ENCODE measurements at places on chromosomes 5 and 9. TPM values are rescaled to one million over a fixed set of nuclear protein-coding genes. Genes with fewer than 3 reads are reported as not detected.

DNA sequence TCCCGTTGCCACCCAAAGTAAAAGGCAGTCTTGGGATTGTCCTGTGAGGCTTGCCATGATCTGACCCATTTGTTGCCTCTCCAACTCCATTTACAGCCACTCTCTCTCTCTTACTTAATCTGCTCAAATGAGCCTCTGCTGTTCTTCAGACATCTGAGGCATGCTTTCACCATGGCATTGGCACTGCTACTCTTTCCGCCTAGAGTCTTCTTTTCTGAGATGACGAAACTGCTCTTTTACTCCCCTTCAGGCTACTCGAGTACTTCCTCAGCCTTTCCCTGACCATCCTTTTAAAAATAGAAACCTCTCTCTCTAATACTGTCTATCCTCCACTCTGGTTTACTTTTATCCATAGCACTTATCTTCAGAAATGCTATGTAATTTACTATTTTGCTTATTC is 9.0 kb downstream of the FOCAD start:
- H3K4me1 ChIP-seq: peaks cover 9% of the 10 kb centered on the region
- H3K27me3 ChIP-seq: no peaks in the 10 kb centered on the region
- H3K36me3 ChIP-seq: no peaks in the 10 kb centered on the region
- no peak overlapping the region for H3K27ac ChIP-seq
- no peak overlapping the region for H3K4me3 ChIP-seq

- no peaks in the 10 kb centered on the region for H3K36me3 ChIP-seq
- no peaks in the 10 kb centered on the region for H3K4me1 ChIP-seq
- no peak overlapping the region for H3K27ac ChIP-seq
- H3K4me3 ChIP-seq: no peak overlapping the region
- DNase-seq: no peak
Measured at GRCh38 chr5:23084815-23085214, 231.7 kb upstream of the CDH12 start.

Gene KCNV2
- total RNA-seq: not detected

DNA sequence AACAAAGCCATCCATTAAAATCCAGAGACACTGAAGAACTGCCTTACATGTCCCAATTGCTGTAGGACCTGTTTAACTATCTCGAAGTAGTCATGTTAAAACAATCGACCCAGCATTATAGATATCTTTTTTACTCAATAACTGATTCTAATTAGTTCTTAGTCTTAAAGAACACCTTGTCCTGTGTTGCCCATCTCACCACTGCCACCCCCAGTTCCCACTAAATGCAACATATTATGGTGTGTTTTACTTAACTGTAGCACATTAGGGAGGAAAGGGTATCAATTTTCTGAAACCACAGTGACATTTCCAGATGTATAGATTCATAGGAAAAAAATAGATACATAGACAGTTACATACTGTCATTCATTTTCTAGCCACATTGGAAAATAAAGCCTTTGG is 221.2 kb downstream of the MEF2C start:
- H3K27ac ChIP-seq: no peak overlapping the region
- peaks cover 4% of the 10 kb centered on the region for H3K36me3 ChIP-seq
- no peak overlapping the region for H3K4me3 ChIP-seq
- peaks cover 9% of the 10 kb centered on the region for H3K4me1 ChIP-seq

GRCh38 chr5:172436879-172437369 is 17.4 kb downstream of the SH3PXD2B start:
- DNase-seq: no peak
- peaks cover 17% of the 10 kb centered on the region for H3K4me1 ChIP-seq
- peak overlapping the region; percentile 81 for H3K27ac ChIP-seq
- no peaks in the 10 kb centered on the region for H3K27me3 ChIP-seq
- H3K36me3 ChIP-seq: peaks cover 8% of the 10 kb centered on the region

GRCh38 chr9:110599468-110599867 is 19.9 kb upstream of the SVEP1 start:
- H3K4me1 ChIP-seq: peaks cover 2% of the 10 kb centered on the region
- H3K27ac ChIP-seq: no peak overlapping the region
- no peak for DNase-seq
- no peaks in the 10 kb centered on the region for H3K27me3 ChIP-seq
- no peak overlapping the region for H3K4me3 ChIP-seq
- H3K36me3 ChIP-seq: peaks cover 2% of the 10 kb centered on the region

DNA sequence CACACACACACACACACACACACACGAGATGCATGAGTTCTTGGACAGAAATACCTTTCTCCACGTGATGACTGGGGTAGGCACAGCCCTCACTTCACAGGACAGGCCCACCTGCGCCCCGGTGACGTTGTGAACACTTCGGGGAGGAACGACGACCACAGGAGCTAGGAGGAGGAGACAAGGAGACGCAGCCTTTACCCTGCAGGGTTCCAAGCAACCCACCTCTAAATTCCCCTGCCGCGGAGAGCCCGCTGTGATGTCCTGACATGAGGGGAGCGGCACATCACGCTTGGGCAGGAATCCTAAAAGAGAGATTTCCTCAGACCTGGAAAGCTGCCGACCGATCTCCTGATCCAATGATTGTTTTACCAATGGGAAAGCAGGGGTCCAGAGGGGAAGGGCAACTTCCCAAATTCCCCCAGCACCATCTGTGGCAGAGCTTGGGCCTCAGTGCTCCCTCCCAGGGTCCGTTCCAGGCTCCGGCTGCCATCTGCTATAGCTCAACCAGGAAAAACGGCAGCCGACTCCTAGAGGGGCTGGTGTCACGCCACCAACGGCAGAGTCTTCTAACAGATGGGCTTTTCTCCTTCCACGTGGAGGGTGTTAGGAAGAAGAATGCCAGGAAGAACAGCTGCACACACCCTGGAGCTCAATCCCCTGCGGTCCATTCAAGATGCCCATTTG is 10.1 kb downstream of the IGFBPL1 start:
- no peak overlapping the region for H3K4me3 ChIP-seq
- H3K36me3 ChIP-seq: no peaks in the 10 kb centered on the region
- no peaks in the 10 kb centered on the region for H3K4me1 ChIP-seq
- no peak overlapping the region for H3K27ac ChIP-seq
- peak; percentile 56 for DNase-seq
- H3K27me3 ChIP-seq: no peaks in the 10 kb centered on the region

GRCh38 chr9:127961613-127962155 is 19.1 kb downstream of the EEIG1 start:
- no peak overlapping the region for H3K4me3 ChIP-seq
- peak overlapping the region; percentile 80 for H3K27ac ChIP-seq
- H3K36me3 ChIP-seq: no peaks in the 10 kb centered on the region
- DNase-seq: no peak
- H3K4me1 ChIP-seq: peaks cover 74% of the 10 kb centered on the region

Gene ADRA1B
- 1.1 TPM for total RNA-seq

DNA sequence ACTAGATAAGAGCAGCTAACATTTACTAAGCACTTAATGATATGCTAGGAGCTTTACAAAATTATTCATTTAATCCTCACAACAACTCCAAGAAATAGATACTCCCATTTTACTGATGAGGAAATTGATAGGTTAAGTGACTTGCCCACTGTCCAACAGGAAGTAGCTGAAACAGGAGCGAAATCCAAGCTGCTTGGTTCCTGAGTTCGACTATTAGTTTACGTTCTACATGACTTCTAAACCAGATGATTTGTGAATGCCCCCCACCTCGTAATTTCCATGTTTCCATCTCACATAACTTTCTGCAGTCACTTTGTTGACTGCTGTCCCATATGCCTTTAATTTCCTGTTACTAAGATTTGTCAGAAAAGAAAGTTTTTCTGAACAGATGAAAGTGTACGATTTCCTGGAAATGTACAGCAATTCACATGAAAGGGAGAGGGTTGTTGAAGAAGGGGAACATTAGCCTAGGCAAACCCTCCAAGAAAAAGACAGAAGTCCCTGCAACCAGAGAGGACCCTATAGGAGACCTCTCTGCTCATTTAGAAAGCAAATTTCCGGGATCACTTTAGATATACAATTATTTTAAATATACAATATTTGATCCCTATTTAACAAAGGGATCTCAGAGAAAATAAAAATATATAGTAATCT is 279.1 kb upstream of the EFNA5 start:
- no peaks in the 10 kb centered on the region for H3K4me1 ChIP-seq
- H3K27ac ChIP-seq: no peak overlapping the region
- no peaks in the 10 kb centered on the region for H3K36me3 ChIP-seq
- H3K4me3 ChIP-seq: no peak overlapping the region
- DNase-seq: no peak
- H3K27me3 ChIP-seq: no peaks in the 10 kb centered on the region

DNA sequence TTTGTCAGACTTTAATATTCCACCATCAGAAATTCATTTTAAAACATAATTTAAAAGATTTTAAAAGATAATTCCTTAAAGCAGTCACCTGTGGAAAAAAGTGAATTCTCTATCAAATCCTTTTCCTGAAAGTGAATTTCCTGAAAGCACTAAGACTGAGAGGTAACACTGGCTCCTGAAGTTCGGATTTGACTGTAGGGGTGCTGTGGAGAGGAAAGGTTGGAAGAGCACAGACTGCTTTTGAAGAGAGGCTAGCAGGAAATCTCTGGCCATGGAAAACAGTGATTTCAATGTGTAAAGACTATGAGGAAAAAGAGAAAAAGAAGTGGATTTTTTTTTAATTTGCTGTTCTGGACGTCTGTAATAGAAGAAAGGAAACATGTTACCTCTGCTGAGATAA is 35.7 kb upstream of the TMEM161B start:
- no peak overlapping the region for H3K27ac ChIP-seq
- no peaks in the 10 kb centered on the region for H3K27me3 ChIP-seq
- H3K36me3 ChIP-seq: peaks cover 11% of the 10 kb centered on the region
- no peak for DNase-seq
- no peak overlapping the region for H3K4me3 ChIP-seq
- no peaks in the 10 kb centered on the region for H3K4me1 ChIP-seq

GRCh38 chr9:90309809-90310520 is 332.7 kb downstream of the DIRAS2 start:
- no peak overlapping the region for H3K4me3 ChIP-seq
- no peak for DNase-seq
- no peaks in the 10 kb centered on the region for H3K27me3 ChIP-seq

- no peak overlapping the region for H3K4me3 ChIP-seq
- H3K36me3 ChIP-seq: no peaks in the 10 kb centered on the region
- H3K27me3 ChIP-seq: no peaks in the 10 kb centered on the region
- no peak overlapping the region for H3K27ac ChIP-seq
Measured at GRCh38 chr5:93236807-93237421, 344.1 kb downstream of the NR2F1-AS1 start.

Gene SQSTM1
- total RNA-seq: 219 TPM

GRCh38 chr9:34370970-34371880 is 5.5 kb downstream of the MYORG start:
- no peaks in the 10 kb centered on the region for H3K27me3 ChIP-seq
- peaks cover 14% of the 10 kb centered on the region for H3K36me3 ChIP-seq
- DNase-seq: no peak
- no peak overlapping the region for H3K4me3 ChIP-seq

- H3K27me3 ChIP-seq: no peaks in the 10 kb centered on the region
- no peak overlapping the region for H3K4me3 ChIP-seq
Measured at GRCh38 chr9:14107495-14107894, 206.4 kb downstream of the NFIB start.

Gene TMEM215
- total RNA-seq: not detected

Gene APC
- total RNA-seq: 46.8 TPM

GRCh38 chr5:123155446-123155960 is 66.5 kb downstream of the PRDM6 start:
- H3K27me3 ChIP-seq: no peaks in the 10 kb centered on the region
- no peak for DNase-seq

DNA sequence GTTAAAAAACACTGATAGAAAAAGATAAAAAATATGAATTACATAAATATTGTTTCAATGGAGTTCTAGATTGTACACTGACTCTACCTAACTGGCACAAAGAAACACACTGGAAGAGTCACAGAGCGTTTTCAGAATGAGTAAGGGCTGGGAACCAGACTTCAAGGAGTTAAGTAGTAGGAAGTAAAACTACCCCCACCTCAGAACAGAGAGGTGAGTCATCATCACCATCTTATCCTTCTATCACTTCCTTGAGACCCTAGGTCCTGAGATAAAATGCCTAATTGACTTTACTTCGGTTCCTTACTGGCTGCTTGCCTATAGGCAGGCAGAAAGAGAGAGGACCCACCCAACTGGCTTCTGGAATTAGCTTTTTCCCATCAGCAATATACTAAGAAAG is 79.7 kb downstream of the ELAVL2 start:
- no peak overlapping the region for H3K4me3 ChIP-seq
- H3K27ac ChIP-seq: no peak overlapping the region
- DNase-seq: no peak
- H3K36me3 ChIP-seq: no peaks in the 10 kb centered on the region
- H3K27me3 ChIP-seq: peaks cover 1% of the 10 kb centered on the region
- H3K4me1 ChIP-seq: no peaks in the 10 kb centered on the region

Gene IFNA6
- not detected for total RNA-seq

- H3K4me1 ChIP-seq: no peaks in the 10 kb centered on the region
- no peaks in the 10 kb centered on the region for H3K27me3 ChIP-seq
- no peak overlapping the region for H3K27ac ChIP-seq
- no peak overlapping the region for H3K4me3 ChIP-seq
Measured at GRCh38 chr5:96140496-96140895, 178.8 kb upstream of the ELL2 start.

Gene GPX3
- 4.9 TPM for total RNA-seq

Gene ADCY2
- 0.36 TPM for total RNA-seq

- H3K4me3 ChIP-seq: no peak overlapping the region
- H3K4me1 ChIP-seq: no peaks in the 10 kb centered on the region
- H3K27me3 ChIP-seq: peaks cover 19% of the 10 kb centered on the region
- H3K27ac ChIP-seq: no peak overlapping the region
Measured at GRCh38 chr9:21286659-21287058, 18.5 kb downstream of the IFNA5 start.

- H3K4me3 ChIP-seq: no peak overlapping the region
- H3K27ac ChIP-seq: no peak overlapping the region
- H3K4me1 ChIP-seq: no peaks in the 10 kb centered on the region
Measured at GRCh38 chr5:61141801-61142200, 20.5 kb downstream of the SMIM15 start.

DNA sequence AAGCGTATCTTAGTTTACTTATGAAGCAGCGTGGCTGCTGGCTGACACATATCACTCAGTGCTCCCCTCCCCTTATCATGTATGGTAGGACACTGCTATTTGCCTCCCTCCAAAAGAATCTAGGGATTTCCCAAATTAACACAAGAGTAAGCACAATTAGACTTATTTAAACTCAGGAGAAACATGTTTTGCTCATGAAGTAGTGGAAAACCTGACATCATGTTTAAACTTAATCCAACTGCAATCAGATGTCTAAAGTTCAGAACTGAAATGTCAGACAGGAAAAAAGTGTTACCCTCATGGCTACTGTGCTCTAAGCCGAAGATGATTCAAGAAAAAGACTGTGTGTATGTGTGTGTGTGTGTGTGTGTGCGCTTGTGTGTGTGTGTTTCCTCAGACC is 324.1 kb upstream of the TNC start:
- H3K4me1 ChIP-seq: peaks cover 6% of the 10 kb centered on the region
- H3K27me3 ChIP-seq: no peaks in the 10 kb centered on the region
- peak overlapping the region; percentile 8 for H3K27ac ChIP-seq
- no peaks in the 10 kb centered on the region for H3K36me3 ChIP-seq
- H3K4me3 ChIP-seq: no peak overlapping the region

Gene BARX1
- 6.7 TPM for total RNA-seq

GRCh38 chr5:140632366-140633020 is 482 bp downstream of the CD14 start:
- no peak overlapping the region for H3K4me3 ChIP-seq
- no peaks in the 10 kb centered on the region for H3K27me3 ChIP-seq
- DNase-seq: no peak
- H3K36me3 ChIP-seq: no peaks in the 10 kb centered on the region

Gene VPS13A
- 54.1 TPM for total RNA-seq

Gene SLC35D2
- total RNA-seq: 14.2 TPM

GRCh38 chr5:172418862-172419814 is 35.2 kb downstream of the SH3PXD2B start:
- peaks cover 54% of the 10 kb centered on the region for H3K4me1 ChIP-seq
- peak overlapping the region; percentile 81 for H3K27ac ChIP-seq
- H3K36me3 ChIP-seq: peaks cover 17% of the 10 kb centered on the region
- H3K27me3 ChIP-seq: no peaks in the 10 kb centered on the region

All from chondrocyte (in vitro differentiated cells).